ENCODE measurements at places on chromosomes 4 and X.

GRCh38 chr4:4837316-4837715 is 22.1 kb upstream of the MSX1 start:
- no peak for DNase-seq

GRCh38 chrX:103932133-103932532 is 30.3 kb upstream of the TMSB15B start:
- no peak for DNase-seq

GRCh38 chr4:10083861-10084641 is 32.5 kb downstream of the WDR1 start:
- DNase-seq, result no peak

DNA sequence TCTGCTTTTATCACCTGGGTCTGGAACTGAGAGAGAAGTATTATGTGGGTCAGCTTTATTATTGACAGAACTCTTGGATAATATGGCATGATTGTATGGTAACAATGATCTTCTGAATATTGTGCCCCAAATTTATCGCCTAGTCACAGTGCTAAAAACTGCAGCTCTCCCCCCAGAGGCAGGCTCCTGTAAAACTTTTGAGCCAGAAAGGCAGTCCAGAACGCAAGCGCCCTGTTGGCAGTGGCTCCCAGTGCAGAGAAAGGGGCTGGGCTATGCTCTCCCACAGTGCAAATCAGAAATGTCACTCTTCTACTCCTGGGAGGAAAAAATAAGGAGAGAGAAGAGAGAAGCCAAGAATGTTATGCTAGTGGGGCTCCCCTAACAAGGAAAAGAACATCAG is 50.5 kb downstream of the HELT start:
- no peak for DNase-seq

DNA sequence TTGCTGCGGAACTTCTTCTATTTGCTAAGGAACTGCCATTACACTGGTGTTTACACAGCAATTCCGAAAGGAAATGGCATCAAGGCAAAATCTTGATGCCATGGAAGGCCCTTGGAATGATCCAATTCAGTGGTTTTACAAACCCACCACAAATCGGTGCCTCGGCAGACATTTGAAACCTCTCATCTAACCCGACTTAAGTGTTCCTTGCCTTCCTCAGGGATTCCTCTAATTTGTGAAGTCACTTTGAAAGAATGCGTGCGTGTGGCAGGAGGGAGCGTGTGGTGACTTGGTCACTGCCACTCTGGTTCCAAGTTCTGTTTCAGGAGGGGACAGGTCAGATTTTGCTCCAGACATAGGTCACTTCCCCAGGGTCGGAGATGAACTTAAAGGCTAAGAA is 4.8 kb downstream of the NOP14 start:
- no peak for DNase-seq

DNA sequence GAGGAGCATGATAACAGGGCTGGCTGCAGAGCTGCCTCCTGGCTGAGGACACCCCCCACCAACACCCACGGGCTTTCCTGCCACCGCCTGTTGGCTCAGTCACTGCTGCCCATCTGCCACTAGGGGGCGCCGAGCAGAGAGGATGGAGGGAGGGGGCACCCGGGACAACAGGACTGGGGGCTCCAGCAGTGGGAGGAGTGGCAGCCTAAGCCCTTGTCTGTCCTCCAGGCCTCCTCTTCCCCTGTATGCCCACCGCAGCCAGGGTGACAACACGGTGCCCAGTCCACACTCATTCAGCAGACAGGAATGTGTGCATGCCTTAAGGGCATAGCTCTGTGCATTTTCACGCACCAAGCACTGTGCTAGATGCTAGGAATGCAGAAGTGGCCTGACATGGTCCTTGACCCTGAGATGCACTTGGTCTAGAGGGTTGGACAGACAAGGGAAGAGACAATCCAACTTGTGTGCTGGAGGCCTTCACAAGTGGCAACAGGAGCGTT is 149.9 kb downstream of the AMMECR1 start:
- DNase-seq, result no peak

- no peak for DNase-seq
Measured at GRCh38 chrX:107804427-107804826, 21.2 kb upstream of the MID2 start.

- no peak for DNase-seq
Measured at GRCh38 chr4:169084954-169085353, 74.9 kb upstream of the CBR4 start.

DNA sequence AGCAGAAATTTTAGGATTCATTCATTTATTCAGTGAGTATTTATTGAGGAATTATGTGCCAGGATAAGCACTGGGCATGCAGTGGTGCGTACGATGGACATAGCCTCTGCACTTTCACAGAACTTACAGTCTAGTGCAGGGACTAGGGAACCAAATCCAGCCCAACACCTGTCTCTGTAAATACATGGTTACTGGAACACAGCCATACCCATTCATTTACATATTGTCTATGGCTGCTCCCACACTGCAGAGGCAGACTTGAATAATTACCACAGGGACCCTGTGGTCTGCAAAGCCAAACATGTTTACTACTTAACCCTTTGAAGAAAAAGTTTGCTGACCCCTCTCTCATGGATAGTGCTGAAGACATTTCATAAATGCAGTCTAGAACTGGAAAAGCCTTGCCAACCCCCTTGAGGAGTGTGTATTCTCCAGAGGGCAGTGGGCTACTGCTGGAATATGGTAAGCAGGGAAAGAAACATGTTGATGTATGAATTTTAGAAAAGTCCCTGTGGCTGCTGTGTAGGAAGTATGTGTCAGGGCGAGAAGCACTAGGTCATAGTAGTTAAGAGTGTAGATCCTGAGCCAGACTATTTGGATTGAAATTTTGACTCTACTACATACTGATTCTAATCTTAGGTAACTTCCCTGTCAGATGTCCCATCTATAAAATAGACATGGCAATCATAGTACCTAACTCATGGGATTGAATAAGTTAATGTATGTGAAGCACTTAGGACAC is 75.5 kb downstream of the GALNT7 start:
- DNase-seq, result peak; percentile 20

DNA sequence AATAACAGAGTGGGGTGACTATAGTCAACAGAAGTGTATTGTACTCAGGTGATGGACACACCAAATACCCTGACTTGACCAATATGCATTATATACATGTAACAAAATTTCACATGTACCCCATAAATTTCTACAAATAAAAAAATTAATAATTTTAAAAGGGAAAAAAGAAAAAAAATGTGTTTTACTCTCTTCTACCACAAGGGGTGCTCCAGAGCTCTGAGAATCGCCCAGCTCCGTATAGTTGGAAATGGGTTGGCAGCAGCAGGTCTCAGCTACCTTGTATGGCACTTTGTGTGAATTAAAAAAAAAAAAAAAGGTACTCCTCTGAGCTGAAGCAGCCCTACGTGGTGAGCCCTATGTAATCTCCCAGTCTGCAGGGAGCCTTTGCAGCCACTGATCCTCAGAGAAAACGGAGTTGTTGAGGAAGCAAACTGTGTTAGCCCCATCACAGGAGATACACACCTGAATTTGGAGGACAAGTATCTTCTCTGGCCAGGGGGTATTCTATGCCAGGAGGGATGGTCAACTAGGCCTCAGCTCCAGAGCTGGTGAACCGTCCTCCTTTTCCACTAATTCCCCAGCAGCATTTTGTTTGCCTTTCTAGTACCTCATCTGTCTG is 17.2 kb upstream of the POLA1 start:
- no peak for DNase-seq

- no peak for DNase-seq
Measured at GRCh38 chr4:108352664-108353308, 184.1 kb upstream of the LEF1 start.

GRCh38 chrX:38965888-38966287 is 164.6 kb downstream of the MID1IP1 start:
- no peak for DNase-seq

GRCh38 chr4:18291981-18292380 is 270.4 kb upstream of the LCORL start:
- no peak for DNase-seq

DNA sequence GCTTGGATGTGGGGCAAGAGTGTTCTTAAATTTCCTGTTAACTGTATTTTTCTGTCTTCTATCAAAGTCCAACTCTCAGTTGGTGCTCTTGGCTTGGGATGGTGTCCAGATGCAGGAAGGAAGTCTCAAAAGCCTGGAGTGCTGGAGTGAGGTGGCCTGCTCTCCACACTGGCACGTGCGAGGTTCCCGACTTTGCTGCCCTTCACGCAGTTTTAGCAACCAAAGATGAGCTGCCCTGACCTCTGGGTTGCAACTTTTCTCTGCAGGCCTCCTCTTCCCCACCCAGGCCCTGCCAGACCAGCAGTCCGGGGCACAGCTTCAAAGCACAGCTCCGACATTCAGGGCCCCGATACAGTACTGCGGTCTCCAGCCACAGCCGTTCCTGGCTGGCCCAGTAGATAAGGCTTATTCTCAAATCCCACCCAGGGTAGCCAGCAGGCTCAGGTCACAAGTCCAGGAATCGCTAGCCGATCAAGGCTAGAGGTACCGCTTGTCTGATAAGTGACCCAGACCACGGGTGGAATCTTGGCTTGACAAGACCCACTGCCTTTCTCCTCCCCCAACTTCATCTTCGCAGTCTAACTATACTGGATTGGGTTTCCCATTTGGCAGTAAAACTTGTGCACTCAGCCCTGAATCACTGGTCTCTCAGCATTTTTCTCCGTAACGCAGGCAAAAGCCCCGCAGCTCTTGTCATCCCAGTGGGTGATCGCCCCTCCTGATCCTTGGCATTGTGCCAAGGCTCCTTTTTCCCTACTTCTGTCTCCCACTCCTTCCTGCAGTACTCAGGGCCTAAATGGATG is 21.8 kb upstream of the JADE1 start:
- no peak for DNase-seq

- DNase-seq, result no peak
Measured at GRCh38 chrX:46693149-46693548, 65.8 kb downstream of the SLC9A7 start.

Measured in DMS 273 treated with DMSO at 0.1 percent for 48 hours (cell line).